MG63 (cell line): ENCODE measurements at places on chromosomes 6 and 20. TPM values are rescaled to one million over a fixed set of nuclear protein-coding genes. Genes with fewer than 3 reads are reported as not detected.

BPIFB2 gene
- total RNA-seq = not detected in 2 replicates

OOEP gene
- not detected in 2 replicates for total RNA-seq

CDH26 gene
- not detected in 2 replicates for total RNA-seq

HTR1B gene
- total RNA-seq = not detected in 2 replicates

PRRT1 gene
- total RNA-seq = not detected in 2 replicates

MEP1A gene
- not detected in 2 replicates for total RNA-seq

ZC2HC1B gene
- total RNA-seq = not detected in 2 replicates

GRCh38 chr6:30721198-30722024, 1.3 kb downstream of the TUBB start:
- peak; percentile 83 for DNase-seq

DNA sequence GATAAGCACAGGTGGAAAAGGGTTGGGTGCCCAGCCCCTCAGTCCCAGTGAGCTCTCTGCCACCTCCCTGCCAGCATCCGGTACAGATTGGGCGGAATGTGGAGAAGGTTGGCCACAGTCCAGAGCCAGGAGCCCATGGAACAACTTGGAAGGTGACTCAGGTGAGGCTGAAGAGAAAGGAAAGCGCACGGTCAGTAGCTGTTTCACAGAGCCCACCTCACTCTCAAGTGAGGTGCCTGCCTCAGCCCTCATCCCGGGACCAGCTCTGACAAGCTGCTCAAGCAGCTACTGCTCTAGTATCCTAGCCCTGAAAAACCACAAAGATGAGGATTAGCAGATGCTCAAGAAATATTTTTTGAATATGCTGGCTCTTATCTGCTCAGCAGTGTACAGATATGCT, 1.1 kb upstream of the MMP24OS start:
- DNase-seq = no peak

GRCh38 chr6:91132461-91132860, 545.6 kb upstream of the MAP3K7 start:
- peak; percentile 74 for DNase-seq

GRCh38 chr20:8578161-8578865, 446.2 kb downstream of the PLCB1 start:
- no peak for DNase-seq

DNA sequence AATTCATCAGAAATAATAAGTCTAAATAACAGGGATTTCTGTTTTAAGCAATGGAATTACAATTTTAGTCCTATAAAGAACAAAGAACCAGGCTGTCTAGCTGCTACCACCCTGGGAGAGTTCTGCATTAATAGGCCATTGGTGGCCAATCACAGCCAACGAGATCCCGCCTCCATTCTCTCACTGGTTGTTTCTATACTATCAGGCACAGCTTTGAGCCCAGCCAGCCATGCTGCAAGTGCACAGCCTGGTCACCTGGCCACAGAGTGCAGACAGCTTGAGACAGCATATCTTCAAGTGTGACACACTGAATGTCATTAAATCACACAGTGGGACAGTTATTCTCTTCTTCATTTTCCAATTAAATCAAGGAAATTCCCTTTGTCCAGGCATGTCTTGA, 16.1 kb upstream of the RAB22A start:
- DNase-seq = no peak

GRCh38 chr6:138026342-138026741, 80.9 kb downstream of the PERP start:
- DNase-seq = no peak

- no peak for DNase-seq
Measured at GRCh38 chr6:89492025-89492640, 59.2 kb downstream of the ANKRD6 start.

DNA sequence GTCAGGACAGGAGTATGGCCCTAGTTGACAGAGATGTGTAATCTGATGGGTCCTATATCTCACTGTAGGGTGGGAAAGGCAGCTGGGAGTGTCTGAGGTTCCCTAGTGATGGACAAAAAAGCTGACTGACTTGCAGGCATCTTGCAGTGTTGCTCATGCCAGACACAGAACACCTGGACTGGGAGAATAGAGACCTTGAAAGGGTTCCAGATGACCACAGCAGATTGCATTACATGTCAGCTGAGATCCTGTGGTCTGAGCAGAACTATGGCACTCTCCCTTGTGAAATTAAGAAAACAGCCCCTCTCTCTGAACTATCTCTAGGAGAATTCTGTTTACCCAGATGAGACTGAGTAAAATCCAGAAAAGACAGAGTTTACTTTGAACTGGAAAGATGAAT, 212.6 kb upstream of the MAN1A1 start:
- DNase-seq = no peak

DNA sequence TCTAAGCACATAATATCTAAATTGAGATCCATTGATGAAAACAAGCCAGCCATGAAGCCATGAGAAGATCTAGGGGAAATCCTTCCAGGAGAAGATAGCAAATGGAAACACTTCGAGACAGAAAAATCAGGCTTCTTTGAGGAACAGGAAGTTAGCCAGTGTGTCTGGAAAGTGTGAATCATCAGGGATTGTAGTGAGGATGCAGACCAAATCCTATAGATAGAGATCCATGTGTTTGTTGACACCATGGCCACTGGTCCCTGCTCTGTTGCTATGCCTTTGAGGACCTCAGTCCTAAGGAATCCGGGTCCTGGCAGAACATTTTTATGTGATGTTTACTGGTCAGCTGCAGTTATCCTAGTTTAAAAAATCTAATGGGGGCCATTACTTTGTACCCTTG, 6.6 kb upstream of the ELOVL2 start:
- DNase-seq = peak; percentile 54

GRCh38 chr6:105886814-105887544, 199.2 kb upstream of the PRDM1 start:
- no peak for DNase-seq
